Kidney epithelial cell (primary cell): ENCODE measurements at places on chromosomes 13 and 19. TPM values are rescaled to one million over a fixed set of nuclear protein-coding genes. Genes with fewer than 3 reads are reported as not detected.

GRCh38 chr13:50509167-50509566 is 334.3 kb downstream of the DLEU7 start:
- DNase-seq, result no peak

DNA sequence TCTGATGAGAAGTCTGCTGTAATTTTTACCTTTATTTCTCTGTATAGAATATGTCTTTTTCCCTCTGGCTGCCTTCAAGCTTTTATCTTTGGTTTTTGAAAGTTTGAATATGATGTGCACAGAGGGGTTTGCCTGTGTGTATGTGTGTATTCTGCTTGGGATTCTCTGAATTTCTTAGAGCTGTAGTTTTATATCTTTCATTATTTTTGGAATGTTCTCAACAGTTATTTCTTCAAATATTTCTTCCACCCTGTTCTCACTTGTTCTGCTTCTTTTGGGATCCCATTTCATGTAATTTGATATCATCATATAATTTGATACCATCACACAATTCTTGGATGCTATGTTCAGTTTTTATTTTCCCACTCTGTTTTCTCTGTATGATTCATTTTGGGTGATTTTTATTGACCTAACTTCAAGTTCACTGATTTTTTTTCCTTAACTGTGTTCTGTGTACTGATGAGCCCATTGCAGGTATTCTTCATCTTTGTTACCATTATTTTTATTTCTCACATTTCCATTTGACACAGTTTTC is 7.5 kb downstream of the COG3 start:
- no peak for DNase-seq

- no peak for DNase-seq
Observed at GRCh38 chr19:38233740-38234251, 9.8 kb upstream of the DPF1 start.

- DNase-seq, result peak; percentile 98
Observed at GRCh38 chr13:44306371-44307192, 67.0 kb upstream of the SERP2 start.

The JAK3 gene
- total RNA-seq, result 8.9 and 11.0 TPM in 2 replicates

The SYNE4 gene
- total RNA-seq, result 8.6 and 11.5 TPM in 2 replicates

The CABP5 gene
- not detected in 2 replicates for total RNA-seq
